ENCODE measurements at places on chromosomes 6 and 20. TPM values are rescaled to one million over a fixed set of nuclear protein-coding genes. Genes with fewer than 3 reads are reported as not detected.

NRN1 gene
- 1.3 TPM for total RNA-seq

ABHD16B gene
- not detected for total RNA-seq

RAET1G gene
- not detected for total RNA-seq

HTR1E gene
- not detected for total RNA-seq

HLA-DQA1 gene
- 1.4 TPM for total RNA-seq

DNA sequence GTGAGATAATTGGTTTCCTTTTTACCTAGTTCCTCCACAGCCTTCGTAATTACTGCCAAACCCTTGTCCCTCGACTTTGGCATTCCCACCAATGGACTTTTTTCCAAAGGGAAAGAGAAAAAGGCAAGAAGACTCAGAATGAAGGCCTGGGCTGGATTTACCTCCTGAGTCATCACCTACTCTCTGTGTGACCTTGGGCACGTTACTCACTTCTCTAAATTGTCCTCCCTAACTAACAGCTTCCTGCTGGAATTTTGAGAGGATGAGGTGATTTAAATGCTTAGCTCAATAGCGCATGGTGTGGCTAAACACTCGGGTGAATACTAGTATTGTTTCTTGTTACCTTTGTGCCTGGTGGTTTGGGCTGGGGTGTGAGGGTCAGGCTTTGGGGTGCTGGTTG lies 146.6 kb downstream of the DHX35 start:
- no peak for DNase-seq
- no peak overlapping the region for H3K4me3 ChIP-seq
- H3K4me1 ChIP-seq: no peaks in the 10 kb centered on the region
- H3K27ac ChIP-seq: no peak overlapping the region

DNA sequence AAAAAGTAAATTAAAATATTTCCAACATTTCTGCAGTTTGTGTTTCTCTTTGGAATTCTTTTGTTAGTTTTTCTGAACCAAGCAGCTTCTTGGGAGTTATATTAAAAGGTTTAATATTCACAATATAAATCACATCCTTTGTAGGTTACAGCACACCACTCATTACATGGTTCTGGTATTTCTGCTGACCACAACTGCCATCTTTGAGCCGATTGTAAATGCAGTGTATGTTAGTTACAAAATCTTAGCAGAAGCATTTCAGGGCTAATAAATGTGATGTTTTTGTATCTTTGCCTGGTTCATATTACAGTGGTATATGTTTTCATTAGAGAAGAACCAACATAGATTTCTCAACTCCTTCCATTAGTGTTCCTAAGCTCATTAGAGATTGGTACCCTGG lies 19.1 kb upstream of the TSHZ2 start:
- H3K27ac ChIP-seq: no peak overlapping the region
- no peak overlapping the region for H3K4me3 ChIP-seq
- DNase-seq: no peak
- no peaks in the 10 kb centered on the region for H3K36me3 ChIP-seq
- no peaks in the 10 kb centered on the region for H3K4me1 ChIP-seq

DNA sequence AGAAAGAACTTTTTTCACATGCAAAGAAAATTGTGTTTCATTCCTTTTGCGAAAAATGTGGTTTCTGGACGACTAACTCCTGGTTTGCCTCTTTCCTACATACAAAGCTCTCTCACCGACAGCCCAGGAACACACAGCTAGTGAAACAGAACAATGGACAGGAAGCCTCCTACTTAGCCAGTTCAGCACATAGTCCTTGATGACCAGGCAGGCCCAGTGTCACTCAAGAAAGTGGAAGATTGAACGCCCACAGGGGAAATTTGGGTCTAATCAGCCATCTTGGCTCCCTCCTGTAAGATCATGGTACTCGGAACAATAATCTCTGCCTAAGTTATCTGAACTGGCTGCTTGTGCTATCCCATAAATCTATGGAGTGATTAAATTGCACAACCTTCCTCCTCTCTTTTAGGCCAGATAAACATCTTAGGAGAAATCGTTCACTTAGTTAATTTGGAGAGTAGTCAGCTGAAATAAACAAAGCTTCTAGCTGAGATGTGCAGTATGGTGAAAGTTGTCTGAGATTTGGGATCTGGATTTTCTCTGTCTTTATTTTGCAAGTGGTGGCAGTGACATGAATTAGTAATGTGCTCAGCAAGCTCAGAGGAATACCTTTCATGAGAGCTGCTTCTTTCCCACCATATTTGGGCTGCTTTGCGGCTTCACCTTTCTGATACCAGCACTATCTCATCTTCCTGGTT lies 147.0 kb downstream of the MTFR2 start:
- no peak overlapping the region for H3K27ac ChIP-seq
- no peaks in the 10 kb centered on the region for H3K36me3 ChIP-seq

DNA sequence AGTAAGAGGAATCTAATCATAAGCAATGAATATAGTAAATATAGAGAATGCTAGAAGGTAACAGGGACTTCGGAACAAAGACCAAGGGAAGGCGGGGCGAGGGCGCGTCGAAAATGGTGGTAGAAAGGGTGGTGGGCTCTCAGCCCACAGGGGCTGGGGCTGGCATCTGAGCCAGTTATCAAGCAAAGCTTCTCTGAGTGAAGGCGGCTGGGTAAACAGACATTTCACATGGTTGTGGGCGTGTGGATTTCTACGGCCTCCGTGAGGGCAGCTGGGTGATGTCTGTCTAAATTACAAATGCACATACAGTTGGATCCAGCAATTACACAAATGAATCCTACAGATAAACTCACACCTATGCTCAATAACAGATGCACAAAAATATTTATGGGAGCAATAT lies 56.6 kb downstream of the TOX2 start:
- no peaks in the 10 kb centered on the region for H3K36me3 ChIP-seq
- H3K27me3 ChIP-seq: peaks cover 2% of the 10 kb centered on the region
- no peak for DNase-seq
- no peak overlapping the region for H3K27ac ChIP-seq
- peaks cover 9% of the 10 kb centered on the region for H3K4me1 ChIP-seq

DNA sequence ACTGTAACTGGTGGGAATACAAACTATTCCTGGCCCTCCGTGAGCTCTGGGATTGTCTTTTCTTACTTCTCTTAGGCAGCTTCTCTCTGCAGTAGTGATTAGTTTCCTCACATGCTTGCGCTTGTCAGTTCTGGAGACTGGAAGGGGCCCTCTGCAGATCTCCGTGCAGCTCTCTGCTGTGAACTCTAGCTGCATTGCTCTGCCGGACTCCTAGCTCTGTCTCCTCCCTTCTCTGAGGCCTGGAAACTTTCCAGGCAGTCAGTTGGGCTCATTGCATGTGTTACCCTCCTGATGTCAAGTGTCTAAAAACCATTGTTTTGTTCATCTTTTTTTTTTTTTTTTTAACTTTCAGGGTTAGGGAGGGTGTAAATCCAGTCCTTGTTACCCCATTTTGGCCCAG lies 102.3 kb downstream of the CTNNBL1 start:
- H3K4me1 ChIP-seq: no peaks in the 10 kb centered on the region
- DNase-seq: no peak
- no peaks in the 10 kb centered on the region for H3K27me3 ChIP-seq
- no peak overlapping the region for H3K4me3 ChIP-seq

DNA sequence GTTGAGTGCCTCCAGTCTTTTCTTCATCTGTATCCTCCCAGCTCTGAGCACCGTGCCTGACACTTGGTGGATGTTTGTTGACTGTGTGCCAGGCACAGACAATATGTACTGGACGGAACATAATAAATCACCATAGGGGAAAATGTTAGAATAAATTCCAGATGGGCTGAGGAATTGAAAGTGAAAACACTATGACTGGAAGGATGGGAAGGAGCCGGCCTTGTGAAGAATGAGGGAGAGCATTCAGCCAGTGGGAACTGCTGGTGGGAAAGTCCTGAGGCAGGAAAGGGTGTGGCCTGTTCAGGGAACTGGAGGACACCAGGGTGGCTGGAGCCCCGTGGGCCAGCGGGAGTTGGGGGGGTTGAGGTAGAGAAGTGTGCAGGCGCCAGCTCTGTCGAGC lies 75.4 kb downstream of the MTHFD1L start:
- no peaks in the 10 kb centered on the region for H3K27me3 ChIP-seq
- DNase-seq: no peak
- peaks cover 56% of the 10 kb centered on the region for H3K36me3 ChIP-seq
- no peak overlapping the region for H3K4me3 ChIP-seq
- H3K4me1 ChIP-seq: no peaks in the 10 kb centered on the region

GRCh38 chr20:63135411-63135810 lies 80.5 kb downstream of the YTHDF1 start:
- no peak overlapping the region for H3K27ac ChIP-seq
- no peaks in the 10 kb centered on the region for H3K36me3 ChIP-seq
- no peak overlapping the region for H3K4me3 ChIP-seq
- no peaks in the 10 kb centered on the region for H3K4me1 ChIP-seq
- peaks cover 3% of the 10 kb centered on the region for H3K27me3 ChIP-seq
- peak; percentile 35 for DNase-seq

- H3K4me3 ChIP-seq: no peak overlapping the region
- DNase-seq: no peak
- no peak overlapping the region for H3K27ac ChIP-seq
- H3K4me1 ChIP-seq: no peaks in the 10 kb centered on the region
Measured at GRCh38 chr6:166078294-166078693, 89.4 kb downstream of the TBXT start.

All from activated CD4-positive, alpha-beta memory T cell treated with anti-CD3 and anti-CD28 coated beads for 36 hours (primary cell).